IgD-negative memory B cell (primary cell): ENCODE measurements at places on chromosomes 5 and 9. TPM values are rescaled to one million over a fixed set of nuclear protein-coding genes. Genes with fewer than 3 reads are reported as not detected.

Gene PCDHA5
- polyA plus RNA-seq: not detected

Gene IER5L
- polyA plus RNA-seq: not detected

Gene ANGPTL2
- polyA plus RNA-seq: 0.08 TPM

Gene POLK
- 29.9 TPM for polyA plus RNA-seq

Gene CKMT2
- not detected for polyA plus RNA-seq

Gene C5orf58
- polyA plus RNA-seq: not detected

Gene RNF183
- not detected for polyA plus RNA-seq

Gene ARHGEF39
- 0.64 TPM for polyA plus RNA-seq

Gene PCDHB7
- not detected for polyA plus RNA-seq

Gene MYOZ3
- polyA plus RNA-seq: not detected

Gene HIGD2A
- 242 TPM for polyA plus RNA-seq

Gene SLIT3
- polyA plus RNA-seq: not detected

Gene OCLN
- polyA plus RNA-seq: 0.09 TPM

Gene WNT8A
- not detected for polyA plus RNA-seq

Gene TMOD1
- 2.8 TPM for polyA plus RNA-seq

Gene FRMD3
- 1.1 TPM for polyA plus RNA-seq

Gene DNAJB5
- polyA plus RNA-seq: 0.75 TPM

Gene PCDHA1
- polyA plus RNA-seq: not detected

Gene SPINK6
- not detected for polyA plus RNA-seq

Gene GARIN3
- polyA plus RNA-seq: not detected

Gene SLC4A9
- polyA plus RNA-seq: not detected

Gene NR5A1
- not detected for polyA plus RNA-seq

Gene CSF1R
- polyA plus RNA-seq: 0.10 TPM

Gene ACSL6
- 0.11 TPM for polyA plus RNA-seq

Gene G3BP1
- polyA plus RNA-seq: 116 TPM

Gene OR1Q1
- polyA plus RNA-seq: not detected

Gene CCNJL
- not detected for polyA plus RNA-seq

Gene ATP10B
- 1.0 TPM for polyA plus RNA-seq

Gene CERT1
- polyA plus RNA-seq: 17.7 TPM

Gene MSX2
- not detected for polyA plus RNA-seq

Gene FAM193B
- 4.5 TPM for polyA plus RNA-seq

Gene SAPCD2
- polyA plus RNA-seq: 0.38 TPM

Gene TRIM23
- 11.6 TPM for polyA plus RNA-seq

Gene MOB3B
- 7.1 TPM for polyA plus RNA-seq

Gene S100Z
- 5.3 TPM for polyA plus RNA-seq

Gene CCDC183
- 0.78 TPM for polyA plus RNA-seq

Gene ANKRD34B
- not detected for polyA plus RNA-seq

Gene CCDC180
- polyA plus RNA-seq: not detected

Gene SETX
- polyA plus RNA-seq: 39.3 TPM

Gene WHRN
- polyA plus RNA-seq: 0.89 TPM

Gene PCSK1
- polyA plus RNA-seq: not detected

Gene KCNMB1
- not detected for polyA plus RNA-seq

Gene FOXD4L5
- not detected for polyA plus RNA-seq

Gene LCN15
- not detected for polyA plus RNA-seq

Gene WDR38
- polyA plus RNA-seq: not detected

Gene PKD2L2
- 0.46 TPM for polyA plus RNA-seq

Gene NOXA1
- 1.4 TPM for polyA plus RNA-seq

Gene AQP7
- not detected for polyA plus RNA-seq

Gene OR13C8
- polyA plus RNA-seq: not detected

Gene NR6A1
- 0.03 TPM for polyA plus RNA-seq

Gene GLIPR2
- polyA plus RNA-seq: 36.2 TPM

Gene PCDHGA3
- polyA plus RNA-seq: 0.23 TPM

Gene AIF1L
- polyA plus RNA-seq: not detected

Gene IL13
- not detected for polyA plus RNA-seq

Gene PTGDS
- polyA plus RNA-seq: not detected
